Esophagus mucosa (tissue), 1 donor: ENCODE measurements at places on chromosomes 3 and 15.

DNA sequence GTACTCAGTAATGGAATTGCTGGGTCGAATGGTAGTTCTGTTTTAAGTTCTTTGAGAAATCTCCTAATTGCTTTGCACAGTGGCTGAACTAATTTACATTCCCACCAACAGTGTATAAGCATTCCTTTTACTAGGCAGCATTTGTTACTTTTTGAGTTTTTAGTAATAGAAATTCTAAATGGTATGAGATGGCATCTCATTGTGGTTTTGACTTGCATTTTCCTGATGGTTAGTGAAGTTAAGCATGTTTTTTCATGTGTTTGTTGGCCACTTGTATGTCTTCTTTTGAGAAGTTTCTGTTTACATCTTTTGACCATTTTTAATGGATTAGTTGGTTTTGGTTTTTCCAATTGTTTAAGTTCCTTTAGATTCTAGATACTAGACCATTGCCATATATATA lies 28.4 kb downstream of the TP63 start:
- no peak for ATAC-seq

- ATAC-seq, result peak; percentile 13
These were observed 59.2 kb upstream of the HERC1 start for GRCh38 chr15:63892794-63893441.

DNA sequence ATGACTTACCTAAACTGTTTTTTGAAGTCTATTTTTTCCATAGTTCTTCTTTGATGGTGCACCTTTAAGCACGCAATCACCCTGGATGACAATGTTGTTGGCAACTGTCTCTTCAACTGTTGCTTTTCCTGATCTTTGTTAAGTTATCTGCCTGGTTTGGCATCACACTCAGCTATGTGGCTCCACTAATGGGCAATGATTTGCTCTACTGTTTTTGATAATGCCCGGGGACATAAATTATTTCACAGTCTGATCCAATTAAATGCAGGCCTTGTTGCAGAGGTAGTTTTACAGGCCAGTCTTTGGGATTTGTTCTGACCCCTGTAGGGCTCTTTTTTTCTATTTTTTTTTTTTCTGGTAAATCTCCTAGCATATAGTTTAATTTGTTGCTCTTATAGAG lies 436.3 kb downstream of the ZNF385D start:
- ATAC-seq, result no peak

GRCh38 chr3:50163572-50164455 lies 8.7 kb downstream of the SEMA3F start:
- peak; percentile 26 for ATAC-seq

DNA sequence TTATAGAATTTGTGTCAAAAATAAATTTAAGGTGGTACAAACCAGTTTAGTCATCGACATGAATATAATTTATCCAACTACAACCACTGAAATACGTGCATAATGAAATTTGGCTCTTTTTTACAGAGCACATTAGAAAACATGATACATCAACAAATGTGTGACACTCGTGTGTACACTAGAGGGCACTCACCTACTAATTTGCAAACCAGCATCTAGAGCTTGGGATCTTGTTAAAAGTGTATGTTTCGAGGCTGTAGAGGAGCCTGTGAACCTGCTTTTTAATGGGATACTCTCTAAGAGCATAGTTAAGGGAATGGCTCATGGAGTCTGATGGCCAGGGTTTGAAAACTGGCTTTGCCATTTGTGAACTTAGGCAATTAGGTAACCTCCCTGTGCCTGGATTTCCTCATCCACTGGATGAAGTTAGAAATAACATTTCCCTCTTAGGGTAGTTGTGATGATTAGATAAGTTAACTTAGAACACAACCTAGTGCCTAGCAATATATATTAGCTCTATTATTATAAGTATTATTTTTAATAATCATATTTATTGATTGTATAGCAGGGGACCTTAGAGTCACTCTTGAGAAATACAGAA lies 8.8 kb upstream of the CPOX start:
- ATAC-seq, result peak; percentile 71

DNA sequence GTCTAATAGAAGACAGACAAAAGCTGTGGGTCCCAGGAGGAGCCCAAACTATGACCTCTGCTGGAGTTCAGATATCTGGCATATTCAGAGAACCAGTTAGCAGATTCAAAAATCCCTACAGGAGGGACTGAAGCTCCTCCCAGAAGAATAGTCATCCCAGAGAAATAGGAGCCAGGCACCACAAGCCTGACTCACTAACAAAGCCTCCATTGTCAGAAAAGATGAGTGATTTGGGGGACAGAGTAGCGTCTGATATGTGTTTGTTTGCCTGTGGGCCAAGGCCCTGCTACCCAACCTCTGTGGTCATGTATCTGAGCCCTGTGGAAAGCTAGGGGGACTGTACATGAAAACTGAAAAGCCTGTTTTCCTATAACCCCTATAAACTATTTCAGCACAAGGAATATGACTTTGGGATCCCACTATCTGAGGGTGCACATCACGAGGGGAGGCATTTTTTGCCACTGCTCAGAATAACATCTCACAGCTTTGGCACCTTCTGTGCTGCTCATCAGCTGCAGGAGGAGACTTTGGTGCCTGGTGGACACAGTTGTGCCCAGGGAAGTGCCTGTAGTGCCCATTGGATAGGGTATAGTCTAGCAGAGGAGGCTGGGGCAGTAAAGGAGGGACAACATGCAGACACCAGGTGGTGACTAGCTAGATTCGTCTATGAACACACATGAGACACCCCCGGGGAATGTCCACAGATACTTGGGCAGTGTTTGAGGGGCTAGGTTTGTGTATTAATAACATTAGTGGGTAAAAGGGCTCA lies 9.7 kb upstream of the LARP6 start:
- peak; percentile 75 for ATAC-seq

GRCh38 chr3:114496874-114497273 lies 203.0 kb downstream of the TIGIT start:
- no peak for ATAC-seq

GRCh38 chr3:153315781-153316180 lies 153.8 kb downstream of the RAP2B start:
- ATAC-seq, result no peak

DNA sequence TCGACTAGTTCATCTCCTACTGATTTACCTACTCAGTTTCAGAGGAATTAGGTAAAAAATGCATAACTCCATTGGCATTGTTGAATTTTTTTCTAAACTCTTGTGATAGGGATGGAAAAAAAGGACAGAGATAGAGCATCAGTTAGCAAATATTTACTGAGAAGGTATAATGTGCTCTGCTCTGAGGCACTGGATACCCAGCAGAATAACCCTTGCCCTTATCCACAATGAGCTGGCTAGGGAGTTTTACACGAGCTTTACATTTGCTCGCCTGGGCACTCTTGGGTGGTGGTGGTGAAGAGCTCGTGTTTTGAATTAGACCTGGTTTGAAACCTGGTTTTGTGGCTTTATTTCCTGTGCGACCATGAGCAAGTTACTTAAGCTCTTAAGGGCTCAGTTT lies 149.6 kb downstream of the RORA start:
- ATAC-seq, result no peak

- ATAC-seq, result peak; percentile 36
These were observed 6.6 kb upstream of the ZNF148 start for GRCh38 chr3:125381743-125382142.

- no peak for ATAC-seq
These were observed 626.4 kb upstream of the GOLIM4 start for GRCh38 chr3:168722091-168722490.

GRCh38 chr3:100254168-100254777 lies 6.5 kb upstream of the TBC1D23 start:
- peak; percentile 55 for ATAC-seq

GRCh38 chr3:23202203-23202920 lies 765 bp upstream of the UBE2E2 start:
- ATAC-seq, result peak; percentile 37

DNA sequence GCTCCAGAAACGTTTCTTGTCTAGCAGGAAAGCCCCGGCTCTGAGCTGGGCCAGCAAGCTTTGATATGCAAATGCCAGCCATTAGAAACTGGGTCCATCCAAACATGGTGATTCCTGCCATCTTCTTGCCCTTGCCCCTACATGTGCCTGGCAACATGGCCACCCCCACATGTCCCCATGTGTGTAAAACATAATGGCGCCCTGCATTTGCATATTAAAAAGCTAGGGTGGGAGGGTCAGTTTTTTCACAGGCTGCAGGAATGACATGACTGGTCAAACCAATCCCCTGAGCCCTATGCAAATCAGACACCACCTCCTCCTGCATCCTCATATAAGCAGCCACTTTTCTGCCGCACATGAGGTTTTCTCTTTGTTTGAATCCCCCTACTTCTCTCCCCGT lies 21.2 kb downstream of the GPR156 start:
- no peak for ATAC-seq

GRCh38 chr15:57158589-57158988 lies 217.7 kb upstream of the CGNL1 start:
- peak; percentile 48 for ATAC-seq

- ATAC-seq, result no peak
These were observed 415.9 kb upstream of the MDFIC2 start for GRCh38 chr3:70728311-70728710.

DNA sequence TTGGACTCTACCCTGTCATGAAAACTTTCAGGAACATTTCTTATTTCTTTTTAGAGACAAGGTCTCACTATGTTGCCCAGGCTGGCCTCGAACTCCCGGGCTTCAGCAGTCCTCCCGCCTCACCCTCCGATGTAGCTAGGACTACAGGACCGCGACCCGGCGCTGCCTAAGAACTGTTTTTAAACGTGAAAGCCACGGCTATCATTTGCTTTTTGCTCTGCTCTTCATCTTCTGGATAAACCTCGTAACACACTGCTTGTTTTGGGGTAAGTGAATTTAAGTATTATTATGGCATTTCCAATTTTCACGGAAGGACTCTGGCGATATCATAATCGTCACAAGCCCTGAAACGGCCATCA lies 14.3 kb upstream of the CCNL1 start:
- ATAC-seq, result no peak
